Esophagus squamous epithelium (tissue), 5 donors: ENCODE measurements at places on chromosomes 7 and 10.

DNA sequence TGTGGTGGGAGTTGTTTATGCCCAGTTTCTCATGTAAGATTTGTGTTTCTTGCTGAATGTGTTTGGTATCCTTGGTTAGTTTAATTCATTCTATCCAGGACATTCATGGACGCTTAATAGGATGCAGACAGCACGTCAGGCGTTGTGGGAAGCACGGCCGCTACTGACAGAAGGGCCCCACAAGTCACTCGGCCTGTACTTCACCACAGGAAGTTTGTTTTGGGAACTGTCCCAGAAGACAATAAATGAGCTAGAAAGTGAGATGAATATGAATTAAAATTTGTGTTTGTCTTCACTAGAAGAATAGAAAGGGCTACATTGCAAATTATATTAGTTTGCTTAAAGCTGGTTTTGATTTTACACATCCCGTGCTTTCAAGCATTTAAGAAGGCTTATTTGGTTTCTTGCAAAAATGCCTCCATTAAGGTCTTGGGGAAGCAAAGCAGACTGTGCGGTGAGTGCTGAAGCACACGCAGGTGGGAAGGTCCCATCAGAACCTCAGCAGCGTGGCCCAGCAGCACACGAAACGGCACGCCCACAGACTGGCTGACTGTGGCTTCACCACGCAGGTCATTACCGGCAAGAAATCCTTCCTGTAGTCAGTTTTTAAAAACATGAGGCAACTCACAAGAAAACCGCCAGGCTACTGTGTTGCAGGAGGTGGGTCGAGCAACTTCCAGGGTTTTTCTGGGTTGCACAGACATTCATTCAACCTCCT, 74.1 kb downstream of the VIPR2 start:
- DNase-seq: no peak

GRCh38 chr7:75950111-75950681, 35.2 kb downstream of the POR start:
- no peak for DNase-seq

DNA sequence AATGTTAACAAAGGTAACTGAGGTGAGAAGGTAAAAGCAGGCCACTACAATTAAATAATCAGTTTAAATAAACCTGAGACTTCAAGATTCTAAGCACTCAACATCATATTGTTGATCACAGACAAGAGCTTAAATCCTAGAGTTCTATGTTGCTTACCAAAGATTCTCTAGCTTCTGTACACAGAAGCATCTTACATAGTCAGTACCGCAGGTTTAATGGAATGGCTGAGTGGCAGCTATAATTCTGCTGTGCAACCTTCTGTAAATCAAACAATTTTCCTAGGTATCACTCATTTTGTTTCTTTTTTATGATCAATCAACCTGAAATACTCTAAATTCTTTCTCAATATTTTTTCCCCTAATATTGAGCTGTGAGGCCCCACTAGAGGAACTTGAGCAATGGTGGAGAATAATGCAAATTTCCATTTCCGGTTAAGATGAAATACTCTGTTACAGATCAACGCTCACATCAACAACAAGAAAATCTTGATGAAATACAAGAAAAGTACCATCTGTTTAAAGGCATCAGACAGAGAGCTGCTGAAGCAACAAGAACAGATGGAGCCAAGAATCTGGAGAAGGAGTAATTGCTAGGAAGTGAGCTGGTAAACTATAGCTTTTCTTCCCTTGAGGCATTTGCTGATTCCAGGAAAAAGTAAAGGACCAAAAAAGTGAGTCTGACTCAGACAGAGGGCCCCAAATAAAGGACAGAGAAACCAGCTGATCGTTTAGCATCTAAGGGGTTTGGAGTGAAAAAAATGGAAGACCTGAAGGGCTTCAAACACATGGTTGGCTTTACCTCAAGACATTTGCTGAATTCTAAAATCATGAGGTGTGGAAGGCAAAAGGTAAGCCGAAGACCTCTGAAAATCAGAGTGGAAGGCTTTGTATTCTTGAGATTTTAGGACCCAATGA, 22.6 kb downstream of the PNPLA8 start:
- no peak for DNase-seq

GRCh38 chr10:25627606-25628005, 306.4 kb upstream of the MYO3A start:
- DNase-seq: no peak
